ENCODE measurements at places on chromosomes 6 and 20. TPM values are rescaled to one million over a fixed set of nuclear protein-coding genes. Genes with fewer than 3 reads are reported as not detected.
A peak's percentile ranks its signal among the peaks of the same experiment; 100 is the strongest.

The BCAS1 gene
- 0.09 TPM for total RNA-seq

The RNF182 gene
- total RNA-seq = not detected

The OCSTAMP gene
- total RNA-seq = not detected

The TBXT gene
- not detected for total RNA-seq

GRCh38 chr6:82372656-82373055, 9.0 kb downstream of the TPBG start:
- H3K4me3 ChIP-seq = no peak overlapping the region
- peaks cover 6% of the 10 kb centered on the region for H3K27me3 ChIP-seq
- H3K36me3 ChIP-seq = no peaks in the 10 kb centered on the region
- no peak overlapping the region for H3K27ac ChIP-seq

The MARCKS gene
- total RNA-seq = 1.7 TPM

- peak; percentile 28 for DNase-seq
- peaks cover 6% of the 10 kb centered on the region for H3K4me1 ChIP-seq
- peak within 1 kb of the TSS; percentile 79 for H3K4me3 ChIP-seq
- H3K27ac ChIP-seq = peak within 1 kb of the TSS; percentile 48
- no peaks in the 10 kb centered on the region for H3K36me3 ChIP-seq
Observed at GRCh38 chr6:82363428-82364086, at the start of gene TPBG. Gene TPBG (plus strand): TSS chr6:82363817. CDS start chr6:82364962, 1,145 bp downstream.

DNA sequence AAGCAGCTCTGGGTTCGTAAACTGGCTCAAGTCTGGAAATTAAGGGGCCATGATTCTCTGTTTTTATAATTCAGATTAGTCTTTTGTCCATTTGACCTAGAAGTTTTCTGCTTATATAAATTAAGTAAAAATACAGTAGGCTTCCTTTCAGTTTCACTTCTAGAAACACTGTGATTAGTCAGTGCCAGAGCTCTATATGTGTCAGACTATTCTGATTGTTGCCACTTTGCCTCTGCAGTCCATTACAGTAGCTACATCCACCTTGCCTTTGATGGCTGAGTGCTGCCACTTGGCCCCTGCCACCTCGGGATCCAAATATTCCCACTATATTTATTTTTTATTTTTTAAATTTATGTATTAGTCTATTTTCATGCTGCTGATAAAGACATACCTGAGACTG, 7.9 kb downstream of the ZC2HC1B start:
- H3K36me3 ChIP-seq = peaks cover 12% of the 10 kb centered on the region
- H3K27ac ChIP-seq = peak overlapping the region; percentile 32
- H3K4me3 ChIP-seq = no peak overlapping the region
- no peak for DNase-seq

The PROKR2 gene
- total RNA-seq = not detected

DNA sequence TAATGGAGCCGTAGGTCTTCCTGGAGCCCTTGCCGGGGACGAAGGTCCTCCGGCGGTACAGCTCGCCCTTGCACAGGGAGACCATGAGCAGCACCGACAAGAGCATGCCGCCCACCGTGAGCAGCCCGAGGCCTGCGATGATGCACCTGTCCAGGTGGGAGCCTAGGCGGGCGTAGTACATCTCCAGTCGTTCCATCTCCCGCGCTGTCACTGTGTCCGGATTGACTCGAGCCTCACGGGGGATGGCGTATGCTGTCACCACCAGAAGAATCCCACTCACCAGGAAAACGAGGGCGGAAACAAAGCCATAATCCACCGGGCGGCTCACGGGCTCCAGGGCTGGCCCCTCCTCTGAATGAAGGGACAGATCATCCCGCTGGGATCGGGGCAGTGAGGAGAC, 3.8 kb downstream of the TMEM74B start:
- H3K4me1 ChIP-seq = peaks cover 6% of the 10 kb centered on the region
- no peak overlapping the region for H3K4me3 ChIP-seq
- peaks cover 24% of the 10 kb centered on the region for H3K27me3 ChIP-seq
- DNase-seq = no peak

The OTOR gene
- not detected for total RNA-seq

- H3K27me3 ChIP-seq = peaks cover 2% of the 10 kb centered on the region
- no peak overlapping the region for H3K4me3 ChIP-seq
- no peak for DNase-seq
Observed at GRCh38 chr20:210809-211502, 16.1 kb upstream of the DEFB129 start.

GRCh38 chr20:20273286-20273685, 94.6 kb upstream of the INSM1 start:
- peaks cover 3% of the 10 kb centered on the region for H3K4me1 ChIP-seq
- H3K36me3 ChIP-seq = no peaks in the 10 kb centered on the region
- DNase-seq = no peak
- H3K27ac ChIP-seq = no peak overlapping the region
- H3K4me3 ChIP-seq = no peak overlapping the region
- H3K27me3 ChIP-seq = peaks cover 26% of the 10 kb centered on the region

The OR2B6 gene
- total RNA-seq = not detected

GRCh38 chr20:21342656-21343345, 39.7 kb downstream of the XRN2 start:
- H3K27ac ChIP-seq = no peak overlapping the region
- no peak overlapping the region for H3K4me3 ChIP-seq
- peaks cover 28% of the 10 kb centered on the region for H3K36me3 ChIP-seq
- DNase-seq = no peak
- H3K4me1 ChIP-seq = no peaks in the 10 kb centered on the region
- no peaks in the 10 kb centered on the region for H3K27me3 ChIP-seq

GRCh38 chr6:11770546-11771466, 7.8 kb downstream of the ADTRP start:
- no peaks in the 10 kb centered on the region for H3K36me3 ChIP-seq
- H3K4me1 ChIP-seq = no peaks in the 10 kb centered on the region
- H3K27me3 ChIP-seq = no peaks in the 10 kb centered on the region
- no peak overlapping the region for H3K27ac ChIP-seq

The SLC17A2 gene
- total RNA-seq = not detected

- DNase-seq = no peak
- no peak overlapping the region for H3K4me3 ChIP-seq
- H3K27me3 ChIP-seq = no peaks in the 10 kb centered on the region
- no peaks in the 10 kb centered on the region for H3K4me1 ChIP-seq
Observed at GRCh38 chr6:98514796-98515195, 319.6 kb upstream of the POU3F2 start.
